A172 (cell line): ENCODE measurements at places on chromosomes 5 and 9. TPM values are rescaled to one million over a fixed set of nuclear protein-coding genes. Genes with fewer than 3 reads are reported as not detected.

THBS4 gene
- 0.05 and 1.2 TPM in 2 replicates for total RNA-seq

ORM2 gene
- total RNA-seq: not detected in 2 replicates

PRRX2 gene
- not detected in 2 replicates for total RNA-seq

IL17B gene
- not detected in 2 replicates for total RNA-seq

ADAMTS2 gene
- 0.14 and 0.79 TPM in 2 replicates for total RNA-seq

GPR151 gene
- not detected in 2 replicates for total RNA-seq

FYB1 gene
- total RNA-seq: 0.05 and 0.12 TPM in 2 replicates

SLCO4C1 gene
- not detected in 2 replicates for total RNA-seq

TMEM215 gene
- total RNA-seq: not detected in 2 replicates

TAS2R1 gene
- total RNA-seq: not detected in 2 replicates

SPINK7 gene
- total RNA-seq: not detected in 2 replicates

RANBP17 gene
- not detected in 2 replicates for total RNA-seq

TLX3 gene
- not detected in 2 replicates for total RNA-seq

TICAM2 gene
- 10.0 and 11.1 TPM in 2 replicates for total RNA-seq

QSOX2 gene
- 33.9 and 39.7 TPM in 2 replicates for total RNA-seq

ATOX1 gene
- total RNA-seq: 144 and 233 TPM in 2 replicates

ASTN2 gene
- 8.5 and 10.1 TPM in 2 replicates for total RNA-seq

DNA sequence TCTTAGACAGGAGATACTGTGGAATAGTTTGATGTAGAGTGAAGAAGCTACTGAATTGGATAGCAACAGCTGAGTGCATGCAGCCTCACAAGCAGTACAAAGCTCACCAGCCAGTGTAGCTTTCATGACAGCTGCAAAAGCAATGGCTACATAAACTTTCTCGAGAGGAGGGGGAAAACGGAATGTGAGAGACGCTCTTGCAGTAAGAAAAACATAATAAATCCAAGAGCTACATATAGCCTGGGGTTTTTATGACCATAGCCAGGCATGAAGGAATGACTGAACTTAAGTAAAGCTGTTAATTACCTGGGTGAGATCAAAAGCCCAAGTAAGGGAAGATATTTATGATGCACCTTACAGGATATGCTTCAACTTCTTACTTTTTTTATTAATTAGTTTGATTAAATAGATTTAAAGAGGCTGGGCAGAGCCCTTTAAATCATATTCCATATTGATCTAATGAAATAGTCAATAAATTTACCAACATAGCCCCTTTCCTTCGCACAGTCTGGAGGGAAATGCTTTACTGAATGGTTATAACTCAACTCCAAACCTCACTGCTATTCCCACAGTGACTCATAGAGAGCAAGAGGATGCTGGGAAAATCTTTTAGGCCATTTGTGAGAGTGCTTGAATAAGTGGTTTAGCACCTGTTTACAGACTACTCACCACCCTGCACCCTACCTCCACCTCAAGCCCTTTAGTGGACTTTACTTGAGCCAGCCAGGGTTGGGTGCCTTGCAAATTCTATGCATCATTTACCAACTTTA is 407.2 kb upstream of the CLINT1 start:
- DNase-seq: no peak

DNA sequence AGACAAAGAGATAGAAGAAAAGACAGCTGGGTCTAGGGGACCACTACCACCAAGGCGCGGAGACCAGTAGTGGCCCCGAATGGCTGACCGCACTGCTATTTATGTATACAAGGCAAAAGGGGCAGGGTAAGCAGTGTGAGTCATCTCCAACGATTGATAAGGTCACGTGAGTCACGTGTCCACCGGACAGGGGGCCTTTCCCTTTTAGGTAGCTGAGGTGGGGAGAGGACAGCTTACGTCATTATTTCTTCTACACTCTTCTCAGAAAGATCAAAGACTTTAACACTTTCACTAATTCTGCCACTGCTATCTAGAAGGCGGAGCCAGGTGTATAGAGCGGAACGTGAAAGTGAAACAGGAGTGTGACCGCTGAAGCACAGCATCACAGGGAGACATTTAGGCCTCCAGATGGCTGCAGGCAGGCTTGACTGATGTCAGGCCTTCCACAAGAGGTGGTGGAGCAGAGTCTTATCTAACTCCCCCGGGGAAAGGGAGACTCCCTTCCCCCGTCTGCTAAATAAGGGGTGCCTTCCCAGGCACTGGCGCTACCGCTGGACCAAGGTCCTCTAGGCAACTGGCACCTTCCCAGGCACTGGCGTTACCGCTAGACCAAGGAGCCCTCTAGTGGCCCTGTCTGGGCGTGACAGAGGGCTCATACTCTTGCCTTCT is 6.1 kb upstream of the PRR16 start:
- peak; percentile 82 for DNase-seq

GRCh38 chr5:98839469-98840383 is 66.3 kb downstream of the RGMB start:
- DNase-seq: no peak

- DNase-seq: no peak
Measured at GRCh38 chr5:94906750-94907149, 288.3 kb downstream of the SLF1 start.

GRCh38 chr5:10860645-10861422 is 99.8 kb upstream of the DAP start:
- DNase-seq: peak; percentile 37

GRCh38 chr5:108093186-108093585 is 288.7 kb downstream of the FBXL17 start:
- DNase-seq: peak; percentile 23

DNA sequence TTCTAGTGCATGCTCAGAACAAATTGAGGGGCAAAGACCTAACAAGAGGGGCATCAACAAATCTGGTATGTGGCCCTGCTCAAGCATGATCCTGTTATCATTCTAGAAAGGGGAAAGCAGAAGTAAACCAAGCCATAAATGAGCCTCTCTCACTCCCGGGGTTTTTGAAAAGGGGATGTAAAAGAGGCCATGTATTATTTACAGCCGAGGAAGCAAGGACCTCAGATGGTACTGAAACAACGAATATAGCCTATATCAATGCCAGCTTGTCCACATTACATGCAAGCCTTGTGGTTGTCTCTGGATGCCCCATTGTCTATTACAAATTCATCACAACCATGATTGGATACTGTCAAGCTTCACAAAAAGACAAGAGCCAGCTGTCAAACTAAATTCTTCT is 211.3 kb downstream of the DCP2 start:
- DNase-seq: no peak

DNA sequence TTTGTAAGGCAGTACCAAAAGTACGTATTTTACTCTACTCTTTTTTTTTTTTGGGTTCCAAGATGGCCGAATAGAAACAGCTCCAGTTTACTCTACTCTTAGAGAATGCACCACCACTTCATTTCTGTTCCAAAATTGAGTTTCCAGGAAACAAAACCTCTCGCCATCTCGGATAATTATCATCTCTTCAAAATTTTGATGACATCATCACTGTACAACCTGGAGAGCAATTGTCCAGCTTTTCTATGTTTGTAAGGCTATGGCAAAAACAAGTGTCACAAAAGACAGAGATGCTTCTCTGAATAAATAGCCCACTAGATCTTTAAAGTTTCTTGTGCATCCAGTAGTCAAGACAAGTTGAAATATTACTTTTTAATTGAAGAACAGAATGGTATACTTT is 1631.9 kb upstream of the CDH6 start:
- no peak for DNase-seq

- peak; percentile 92 for DNase-seq
Measured at GRCh38 chr5:61866930-61867329, 439.1 kb upstream of the KIF2A start.

DNA sequence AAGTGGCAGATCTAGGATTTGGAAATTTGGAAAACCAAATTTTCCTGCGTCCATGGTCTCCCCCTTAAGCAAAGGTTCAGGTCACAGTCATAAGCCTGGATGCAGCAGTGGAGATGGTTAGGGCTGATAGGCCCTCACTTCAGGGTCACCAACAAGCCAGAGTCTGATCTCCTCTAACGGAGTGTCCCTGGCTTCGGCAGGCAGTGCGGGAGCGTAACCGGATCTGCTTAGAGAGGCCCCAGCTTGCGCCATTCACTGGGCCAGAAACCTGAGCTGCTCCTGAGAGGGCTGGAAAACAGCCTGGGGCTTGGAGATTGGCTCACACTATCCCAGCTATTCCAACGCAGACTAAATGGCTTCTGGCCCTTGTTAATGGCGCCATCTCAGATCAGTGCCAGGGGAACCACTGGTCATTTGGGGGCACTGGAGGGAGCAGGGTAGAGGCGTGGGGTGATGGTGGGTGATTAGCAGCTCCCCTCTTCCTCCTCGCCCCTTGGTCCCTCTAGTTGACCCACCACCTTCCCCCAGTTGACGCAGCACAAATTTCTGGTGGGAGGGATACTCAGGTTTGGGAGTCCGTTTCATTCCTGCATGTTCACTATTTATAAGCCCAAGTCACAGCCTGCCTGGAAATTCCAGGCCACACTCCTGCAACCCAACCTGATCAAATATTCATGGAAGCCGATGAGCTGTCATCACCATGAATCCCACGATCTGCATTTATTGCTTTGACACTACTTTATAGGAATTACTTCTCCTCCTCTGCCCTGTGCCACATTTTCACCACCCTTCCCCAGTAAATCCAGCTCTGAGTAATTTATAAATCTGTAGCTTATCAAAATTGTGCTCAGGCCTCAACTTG is 134.6 kb upstream of the CPEB4 start:
- no peak for DNase-seq

- DNase-seq: no peak
Measured at GRCh38 chr9:137185921-137186320, 2.4 kb downstream of the ANAPC2 start.

- no peak for DNase-seq
Measured at GRCh38 chr5:80216096-80216495, 39.8 kb downstream of the SERINC5 start.

GRCh38 chr9:72704688-72705375 is 183.4 kb downstream of the TMC1 start:
- no peak for DNase-seq

GRCh38 chr5:96968074-96968473 is 32.2 kb downstream of the LNPEP start:
- peak; percentile 64 for DNase-seq

- no peak for DNase-seq
Measured at GRCh38 chr5:81505672-81506071, 111.7 kb upstream of the ACOT12 start.

DNA sequence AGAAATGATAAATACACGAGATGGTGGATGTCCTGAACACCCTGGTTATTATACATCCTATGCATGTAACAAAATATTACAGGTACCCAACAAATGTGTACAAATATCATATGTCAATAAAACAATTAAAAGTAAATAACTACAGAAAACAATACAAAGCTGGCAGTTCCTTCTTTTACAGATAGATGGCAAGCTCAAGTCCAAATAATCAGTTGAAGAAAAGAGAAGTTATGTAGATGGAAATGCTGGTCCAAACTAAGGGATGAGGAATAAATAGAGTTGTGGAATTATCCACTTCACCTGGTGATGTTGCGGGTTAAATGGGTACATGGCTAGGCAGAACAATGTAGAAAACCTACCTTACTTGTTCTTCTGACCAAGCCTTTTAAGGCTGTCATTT is 79.4 kb downstream of the PALM2AKAP2 start:
- DNase-seq: no peak

DNA sequence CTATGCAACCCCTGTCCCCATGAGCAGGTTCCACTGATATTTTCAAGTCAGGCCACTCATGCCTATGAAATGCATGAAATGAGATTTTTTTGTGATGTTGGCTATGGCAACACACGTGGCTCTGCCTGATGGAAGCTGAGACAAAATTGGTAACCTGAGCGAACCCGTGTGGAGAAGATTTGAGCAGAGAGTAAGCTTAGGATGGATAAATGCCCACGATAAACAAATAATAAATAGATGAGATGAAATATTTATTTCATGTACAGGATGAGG is 153.4 kb upstream of the IER5L start:
- DNase-seq: no peak

DNA sequence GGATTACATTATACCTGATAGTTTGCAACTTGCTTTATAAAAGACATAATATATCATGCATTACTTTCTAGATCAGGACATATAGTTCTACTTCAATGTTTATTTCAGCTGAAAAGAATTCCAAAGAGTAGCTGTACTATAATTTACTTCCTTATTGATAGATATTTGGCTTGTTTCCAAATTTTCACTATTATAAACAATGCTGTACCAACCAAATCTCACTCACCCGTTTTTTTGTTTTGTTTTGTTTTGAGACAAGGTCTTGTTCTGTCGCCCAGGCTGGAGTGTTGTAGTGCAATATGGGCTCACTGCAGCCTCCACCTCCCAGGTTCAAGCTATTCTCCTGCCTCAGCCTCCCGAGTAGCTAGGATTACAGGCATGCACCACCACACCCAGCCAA is 132.7 kb downstream of the GNAQ start:
- DNase-seq: no peak

GRCh38 chr9:134391319-134392231 is 65.3 kb downstream of the RXRA start:
- no peak for DNase-seq

DNA sequence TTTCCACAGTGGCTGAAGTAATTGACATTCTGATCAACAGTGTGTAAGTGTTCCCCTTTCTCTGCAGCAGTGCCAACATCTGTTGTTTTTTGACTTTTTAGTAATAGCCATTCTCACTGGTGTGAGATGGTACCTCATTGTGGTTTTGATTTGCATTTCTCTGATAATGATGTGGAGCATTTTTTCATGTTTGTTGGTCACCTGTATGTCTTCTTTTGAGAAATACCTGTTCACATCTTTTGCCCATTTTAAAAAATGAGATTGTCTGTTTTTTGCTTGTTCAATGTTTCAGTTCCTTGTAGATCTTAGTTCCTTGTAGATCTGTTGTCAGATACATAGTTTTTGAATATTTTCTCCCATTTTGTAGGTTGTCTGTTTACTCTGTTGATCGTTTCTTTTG is 162.5 kb upstream of the PITX1 start:
- no peak for DNase-seq

DNA sequence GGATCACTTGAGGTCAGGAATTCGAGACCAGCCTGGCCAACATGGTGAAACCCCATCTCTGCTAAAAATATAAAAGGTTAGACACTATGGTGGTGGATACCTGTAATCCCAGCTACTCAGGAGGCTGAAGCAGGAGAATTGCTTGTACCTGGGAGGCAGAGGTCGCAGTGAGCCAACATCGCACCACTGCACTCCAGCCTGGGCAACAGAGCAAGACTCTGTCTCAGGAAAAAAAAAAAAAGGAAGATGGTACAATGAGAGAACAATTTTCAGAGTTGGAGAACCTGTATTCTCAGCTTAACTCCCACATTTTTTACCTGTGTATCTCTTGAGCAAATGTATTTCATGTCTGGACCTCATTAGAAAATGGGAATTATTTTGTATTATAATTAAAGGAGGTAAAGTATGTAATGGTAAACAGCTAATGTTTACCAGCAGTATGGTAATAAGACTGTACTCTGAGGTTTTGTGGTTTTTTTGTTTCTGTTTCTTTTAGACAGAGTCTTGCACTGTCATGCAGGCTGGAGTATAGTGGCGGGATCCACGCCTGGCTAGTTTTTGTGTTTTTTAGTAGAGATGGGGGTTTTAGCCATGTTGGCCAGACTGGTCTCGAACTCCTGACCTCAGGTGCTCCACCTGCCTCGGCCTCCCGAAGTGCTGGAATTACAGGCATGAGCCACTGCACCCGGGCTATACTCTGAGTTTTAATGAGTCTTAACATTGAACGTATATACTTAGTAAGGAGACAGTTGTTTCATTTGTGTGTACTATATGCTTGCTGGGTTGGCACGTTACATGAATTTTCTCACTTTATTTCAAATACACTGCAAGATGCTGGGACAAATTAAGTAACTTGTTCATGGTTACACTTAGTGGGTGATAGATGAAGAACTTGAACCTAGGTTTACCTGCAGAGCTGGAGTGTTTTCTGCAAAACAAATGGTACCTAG is 16.2 kb downstream of the UHRF2 start:
- no peak for DNase-seq
